ENCODE measurements at places on chromosomes 7 and 10.
A peak's percentile ranks its signal among the peaks of the same experiment; 100 is the strongest.

DNA sequence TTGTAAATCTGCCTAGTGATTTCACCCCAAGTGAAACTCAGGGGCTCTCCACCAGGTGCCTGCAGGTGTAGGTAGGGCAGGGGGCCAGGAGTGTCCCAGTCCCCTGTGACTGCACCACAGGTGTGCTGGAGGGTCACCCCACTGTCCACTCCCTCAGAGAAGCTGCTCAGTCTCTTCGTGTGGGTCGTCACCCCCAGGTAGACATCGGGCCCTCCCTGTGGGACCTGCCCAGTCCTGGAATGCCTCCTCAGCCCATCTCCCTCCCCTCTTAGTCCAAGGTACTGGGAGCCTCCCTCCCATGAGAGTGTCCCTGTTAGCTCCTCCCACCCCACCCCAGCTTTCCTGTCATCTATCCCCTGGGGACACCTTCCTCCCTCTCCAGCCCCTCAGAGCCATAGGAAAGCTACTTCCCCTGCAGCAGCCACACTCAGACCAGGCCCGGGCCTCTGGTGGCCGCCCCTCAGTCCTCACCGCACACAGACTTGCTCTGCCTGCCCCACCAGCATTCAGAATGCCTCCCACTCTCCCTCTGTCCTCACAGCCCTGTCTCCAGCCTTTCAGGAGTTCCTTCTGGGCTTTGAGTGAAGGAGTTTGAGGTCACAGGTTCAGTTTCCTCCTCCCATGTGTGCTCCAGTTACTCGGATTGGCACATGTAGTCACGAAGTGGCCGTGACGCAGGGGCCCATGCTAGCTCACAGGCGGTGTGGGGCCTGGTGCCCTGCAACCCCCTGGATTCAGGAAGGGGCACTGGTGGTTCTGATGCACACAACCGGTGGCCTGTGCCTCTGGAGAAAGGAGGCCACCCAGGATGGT lies 5.1 kb downstream of the ALOX5 start:
- DNase-seq = no peak

- DNase-seq = no peak
Observed at GRCh38 chr10:113945075-113945686, 90.7 kb downstream of the NHLRC2 start.

- no peak for DNase-seq
Observed at GRCh38 chr10:61125560-61126170, 181.7 kb upstream of the RHOBTB1 start.

DNA sequence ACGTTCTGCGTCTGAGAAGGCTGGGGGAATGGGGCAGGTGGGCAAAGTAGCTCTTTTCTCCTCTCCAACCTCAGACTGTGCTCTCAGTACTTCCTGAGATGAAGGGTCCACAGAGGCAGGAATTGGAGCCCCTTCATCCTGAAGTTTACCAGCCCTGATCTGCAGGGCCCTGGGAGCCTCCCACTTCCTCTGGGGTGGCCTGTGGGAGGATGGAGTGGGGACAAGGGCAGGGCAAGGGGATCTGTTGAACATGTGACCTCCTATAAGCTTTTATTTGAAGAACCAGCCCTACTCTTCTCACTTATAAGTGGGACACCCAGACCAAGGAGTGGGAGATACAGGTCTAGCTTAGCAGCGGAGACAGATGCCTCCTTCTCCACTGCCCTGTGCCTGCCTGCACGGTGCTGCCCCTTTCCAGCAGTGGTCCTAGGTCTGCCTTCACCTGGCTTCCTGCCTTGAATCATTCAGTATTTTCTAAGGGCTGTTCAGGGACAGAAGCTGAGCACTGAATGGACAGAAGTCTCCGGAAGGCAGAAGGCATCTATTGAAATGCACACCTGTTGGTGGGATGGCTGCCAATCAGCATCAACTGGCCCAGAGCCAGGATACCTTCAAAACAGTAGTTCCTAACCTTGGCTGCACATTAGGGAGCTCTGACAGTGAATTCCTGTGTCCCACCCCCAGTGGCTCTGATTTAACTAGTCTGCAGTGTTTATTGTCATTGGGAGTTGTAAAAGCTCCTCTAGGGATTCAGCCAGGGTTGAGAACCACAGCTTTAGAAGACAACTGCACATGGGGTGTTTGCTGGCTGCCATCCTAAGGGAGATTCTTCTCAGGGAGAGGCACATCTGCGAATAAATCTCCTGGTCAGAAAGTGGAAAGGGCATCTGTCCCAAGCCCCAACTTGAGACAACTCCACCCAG lies 2.7 kb upstream of the ARHGAP22 start:
- DNase-seq = no peak

- no peak for DNase-seq
Observed at GRCh38 chr7:114354306-114354705, 60.3 kb upstream of the FOXP2 start.

GRCh38 chr7:152860310-152860709 lies 100.8 kb downstream of the ACTR3B start:
- no peak for DNase-seq

GRCh38 chr7:117146059-117146458 lies 176.8 kb downstream of the WNT2 start:
- DNase-seq = no peak

DNA sequence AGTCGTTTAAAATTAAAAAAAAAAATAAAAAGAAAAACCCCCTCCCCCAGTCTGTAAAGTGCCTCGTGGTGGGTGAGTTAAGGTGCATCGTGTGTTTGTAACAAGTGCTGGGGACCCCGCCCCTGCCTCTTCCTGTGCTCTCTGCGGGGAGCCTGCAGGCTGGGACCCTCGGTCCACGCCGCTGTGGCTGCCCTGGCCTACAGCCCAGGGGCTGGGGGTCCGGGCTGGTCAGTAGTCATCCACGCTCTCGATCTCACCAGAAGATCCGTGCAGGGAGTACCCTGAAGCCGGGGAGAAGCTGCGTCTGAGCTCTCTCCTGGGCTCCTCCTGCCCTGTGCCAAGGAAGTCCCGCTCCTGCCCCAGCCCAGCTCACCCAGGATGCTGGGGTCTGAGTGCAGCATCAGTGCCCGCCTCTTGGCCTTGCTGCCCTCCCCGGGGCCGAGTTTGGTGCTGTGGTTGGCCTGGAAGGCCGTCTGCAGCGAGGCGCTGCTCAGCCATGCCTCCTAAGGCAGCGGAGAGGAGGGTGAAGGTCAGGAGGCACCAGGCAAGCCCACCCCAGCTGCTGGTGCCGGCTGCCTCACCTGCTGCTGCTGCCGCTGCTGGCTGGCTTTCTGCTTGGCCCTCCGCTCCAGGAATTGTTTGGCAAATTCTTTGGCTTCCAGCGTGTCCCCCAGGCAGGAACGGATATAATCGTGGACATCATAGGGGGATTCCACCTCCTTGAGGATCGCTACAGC lies 8.1 kb downstream of the GNB2 start:
- DNase-seq = no peak

DNA sequence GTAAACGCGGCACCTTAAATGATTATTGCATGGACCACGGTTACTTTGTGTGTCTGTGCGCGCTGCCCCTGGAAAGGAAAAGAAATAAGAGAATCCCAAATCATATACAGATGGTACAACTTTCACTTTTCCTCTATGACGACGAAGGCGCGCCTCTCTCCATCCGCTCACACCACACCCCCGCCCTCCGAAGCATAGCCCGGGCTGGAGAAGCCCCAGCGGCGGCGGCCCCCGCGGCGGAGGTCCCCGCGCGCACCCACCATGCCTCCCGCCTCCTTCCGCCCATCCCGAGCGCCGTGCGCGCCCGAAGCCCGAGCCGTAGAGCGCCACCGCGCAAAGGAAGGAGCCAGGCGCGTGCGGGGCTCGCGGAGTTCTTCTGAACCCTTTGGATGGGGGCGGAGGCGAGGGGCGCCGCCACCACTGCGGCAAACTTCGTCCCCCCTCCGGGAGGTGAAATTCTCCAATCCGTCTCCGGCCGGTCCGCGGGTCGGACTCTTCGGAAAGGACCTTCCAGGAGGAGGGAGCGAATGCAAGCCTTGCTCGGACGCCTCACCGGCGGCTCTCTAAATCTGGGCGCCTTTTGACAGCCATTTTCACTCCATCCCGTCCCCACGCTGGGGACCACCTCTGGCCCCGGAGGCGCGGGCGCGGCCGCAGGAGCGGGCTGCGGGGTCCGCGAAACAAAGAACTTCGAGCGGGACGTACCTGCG lies 588 bp downstream of the GLI3 start:
- peak; percentile 16 for DNase-seq

DNA sequence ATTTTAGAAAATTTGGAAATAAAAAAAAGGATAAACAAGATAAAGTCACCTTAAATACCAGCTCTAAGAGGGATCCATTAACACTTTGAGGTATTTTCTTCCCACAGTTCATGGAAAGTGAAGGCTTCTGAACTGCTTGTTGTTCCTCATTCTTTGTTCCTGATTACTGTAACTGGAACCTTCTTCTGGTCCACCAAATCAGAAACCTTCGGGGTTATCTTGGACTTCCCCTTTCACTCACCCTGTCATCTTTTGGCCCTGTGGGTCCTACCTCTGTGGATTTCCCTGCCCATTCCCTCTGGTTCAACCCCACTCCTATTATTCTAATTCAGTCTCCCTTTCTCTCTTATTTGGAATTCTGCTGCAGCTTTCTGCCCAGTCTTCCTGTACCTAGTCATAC lies 116.5 kb upstream of the PRPS1L1 start:
- no peak for DNase-seq

DNA sequence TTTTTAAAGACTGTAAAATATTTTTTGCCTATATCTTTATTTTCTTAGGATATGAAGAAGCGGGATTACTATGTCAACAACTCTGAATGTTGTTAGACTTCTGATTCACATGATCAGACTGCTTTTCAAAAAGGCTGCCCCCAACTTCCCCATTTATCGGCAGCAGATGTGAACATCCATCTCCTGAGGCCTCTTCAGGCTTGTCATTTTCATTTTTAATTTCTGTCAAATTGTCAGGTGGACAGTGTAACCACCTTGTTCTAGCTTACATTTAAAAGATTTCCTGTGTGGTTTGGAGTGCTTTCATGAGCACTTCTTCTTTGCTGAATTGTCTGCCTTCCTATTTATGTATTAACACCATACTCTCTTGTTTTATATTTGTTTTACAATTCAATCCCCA lies 78.8 kb upstream of the GSDME start:
- no peak for DNase-seq

DNA sequence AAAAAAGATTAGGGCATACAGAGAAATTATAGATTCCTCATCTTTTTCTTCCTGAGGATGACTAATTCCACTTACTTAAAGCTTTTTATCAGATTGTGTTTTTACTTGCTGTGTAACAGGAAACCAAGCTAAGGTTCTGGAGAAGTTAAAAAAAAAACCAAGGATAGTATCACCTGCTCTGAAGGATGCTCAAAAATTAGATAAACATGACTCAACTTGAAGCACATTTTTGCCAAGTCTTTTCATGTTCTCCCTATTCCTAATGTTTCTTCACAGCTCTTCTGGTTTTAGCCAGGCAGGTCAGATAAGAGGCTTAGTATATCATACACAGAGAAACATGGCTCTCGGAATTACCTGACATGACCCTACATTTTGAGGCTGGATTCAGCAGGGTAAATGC lies 90.3 kb downstream of the CPEB3 start:
- no peak for DNase-seq

DNA sequence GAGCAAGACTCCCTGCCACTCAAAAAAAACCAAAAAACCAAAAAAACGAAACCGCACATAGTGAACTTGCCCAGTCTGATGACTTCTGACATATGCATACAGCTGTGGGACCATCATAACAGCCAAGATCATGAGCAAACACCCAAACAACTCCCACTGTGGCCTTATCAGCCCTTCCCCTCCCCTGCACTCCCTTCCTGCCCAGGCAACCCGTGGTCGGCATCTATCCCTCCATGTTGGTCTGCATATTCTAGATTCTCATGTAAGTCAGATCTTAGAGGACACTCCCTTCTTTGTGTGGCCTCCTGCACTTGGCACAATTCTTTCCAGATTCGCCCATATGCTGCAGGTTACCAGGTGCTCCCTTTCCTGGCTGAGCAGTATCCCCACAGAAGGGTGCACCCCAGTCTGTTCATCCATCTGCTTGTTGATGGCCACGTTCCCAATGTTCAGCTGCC lies 72.8 kb downstream of the GNA12 start:
- no peak for DNase-seq

DNA sequence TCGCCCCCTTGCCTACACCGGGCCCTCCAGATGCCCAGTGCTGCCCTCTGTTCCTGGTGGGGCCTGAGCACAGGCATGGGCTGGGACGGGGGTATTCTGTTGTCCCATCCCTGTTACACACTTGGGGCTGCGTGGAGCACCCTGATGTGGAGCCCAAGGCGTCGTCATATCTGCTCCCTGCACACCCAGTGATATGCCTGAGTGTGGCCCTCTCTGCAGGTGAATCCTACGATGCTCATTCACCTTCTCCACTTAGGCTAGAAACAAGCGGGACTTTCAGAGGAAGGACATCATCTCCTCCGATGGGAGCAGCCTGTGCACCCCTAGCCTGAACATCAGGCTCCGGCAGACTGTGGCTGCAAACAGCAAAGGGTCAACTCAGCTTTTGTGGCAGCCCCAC lies 91.0 kb upstream of the NPTX2 start:
- no peak for DNase-seq

GRCh38 chr10:11625019-11625735 lies 13.7 kb upstream of the USP6NL start:
- DNase-seq = no peak

GRCh38 chr10:48237259-48238250 lies 36.9 kb downstream of the FRMPD2 start:
- DNase-seq = no peak

DNA sequence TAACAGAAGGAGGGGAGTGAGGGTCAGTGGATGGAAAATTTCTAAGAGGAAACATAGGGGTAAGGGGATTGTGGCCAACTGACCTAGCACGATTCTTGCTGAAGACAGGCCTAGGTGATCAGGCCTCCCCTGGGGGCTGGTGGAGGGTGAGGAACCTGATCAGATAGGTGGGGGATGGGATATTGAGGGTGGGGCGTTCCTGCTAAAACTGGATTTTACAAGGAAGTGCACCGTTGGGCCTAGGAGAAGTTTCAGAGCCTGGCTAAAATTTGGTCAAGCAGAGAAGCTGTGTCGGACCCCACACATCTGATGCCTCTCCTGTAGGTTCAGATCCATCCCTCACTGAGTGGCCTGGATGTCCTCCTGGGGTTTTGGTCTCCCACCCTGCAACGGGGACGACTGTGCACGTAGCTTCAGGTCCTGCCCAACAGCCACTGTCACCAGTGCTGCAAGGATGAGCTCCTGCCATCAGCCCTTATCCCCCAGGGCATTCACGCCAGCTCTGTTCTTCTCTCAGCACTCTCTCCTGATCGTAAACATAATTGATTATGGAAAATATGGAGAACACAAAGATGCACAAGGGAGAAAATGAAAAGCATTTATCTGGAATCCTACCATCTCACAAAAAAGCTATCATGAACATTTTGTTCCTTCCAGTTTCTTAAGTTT lies 89.9 kb downstream of the ADCY1 start:
- DNase-seq = no peak

GRCh38 chr10:46530249-46531186 lies 25.9 kb downstream of the GPRIN2 start:
- DNase-seq = no peak

GRCh38 chr10:96047004-96047649 lies 3.7 kb downstream of the CCNJ start:
- no peak for DNase-seq

GRCh38 chr10:30439931-30440330 lies 5.9 kb downstream of the MAP3K8 start:
- no peak for DNase-seq

All from thoracic aorta (tissue), 2 donors.